ENCODE measurements at places on chromosomes 6 and 20.
A peak's percentile ranks its signal among the peaks of the same experiment; 100 is the strongest.

DNA sequence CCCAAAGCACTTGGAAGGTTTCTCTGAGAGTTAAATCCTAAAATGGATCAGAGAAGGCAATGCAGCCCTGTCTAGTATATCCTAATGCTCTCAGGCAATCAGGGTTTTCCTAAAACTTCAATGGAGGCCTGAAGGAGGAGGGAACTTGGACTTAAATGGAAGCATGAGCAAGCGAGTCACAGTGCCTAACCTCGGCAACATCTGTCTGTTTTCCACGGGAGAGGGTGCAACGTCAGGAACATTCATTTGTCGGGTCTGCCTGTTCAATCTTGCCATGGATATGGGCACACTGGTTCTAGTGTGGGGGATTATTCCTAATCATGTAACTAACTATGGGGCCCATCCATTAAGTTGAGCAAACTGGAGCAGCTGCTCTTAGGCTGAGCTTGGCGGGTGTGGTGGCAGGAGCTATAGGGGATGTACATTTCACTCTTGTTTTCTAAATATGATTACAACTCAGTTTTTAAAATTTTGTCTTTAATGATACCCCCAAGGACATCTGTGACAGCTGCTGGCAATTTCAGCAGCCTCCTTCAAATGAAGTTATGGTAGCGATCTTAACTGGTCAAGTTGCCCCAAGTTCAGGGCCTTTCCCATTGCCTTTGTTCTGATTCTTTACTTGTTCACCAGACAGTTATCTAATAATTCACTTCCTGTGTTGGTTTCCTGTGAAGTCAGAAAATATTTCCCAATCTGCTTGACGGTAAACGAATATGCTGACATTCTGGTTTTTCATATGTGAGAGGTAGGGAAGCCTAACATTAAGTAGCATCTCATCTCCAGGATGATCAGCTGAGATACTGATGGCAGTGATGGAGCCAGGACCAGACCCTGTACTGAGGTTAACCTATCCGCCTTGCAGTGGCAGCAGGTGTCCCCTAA, 21.6 kb downstream of the DSE start:
- DNase-seq: no peak

- DNase-seq: no peak
Measured at GRCh38 chr6:159056899-159057298, 12.1 kb upstream of the TAGAP start.

- DNase-seq: no peak
Measured at GRCh38 chr6:83431545-83432155, 799 bp upstream of the ME1 start.

DNA sequence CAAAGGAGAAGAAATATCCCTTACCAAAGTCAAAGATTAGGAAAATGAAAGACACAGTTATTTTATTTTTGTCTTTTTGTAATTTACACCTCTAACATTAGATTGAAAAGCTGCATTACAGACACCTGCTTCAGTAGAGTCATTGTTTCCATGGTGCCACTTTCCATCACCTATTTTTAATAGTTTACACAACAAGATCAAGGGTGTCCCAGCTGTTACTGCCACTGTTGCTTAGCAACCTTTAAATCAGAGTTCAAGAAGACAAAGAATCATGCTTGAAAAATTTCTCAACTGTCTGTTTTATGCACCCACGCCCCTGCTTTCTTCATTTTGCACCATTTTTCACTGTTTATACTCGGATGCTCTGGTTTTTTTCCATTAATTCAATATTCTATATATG, 668.2 kb upstream of the GJE1 start:
- DNase-seq: peak; percentile 69

- DNase-seq: no peak
Measured at GRCh38 chr6:137230547-137230946, 11.4 kb upstream of the IFNGR1 start.

GRCh38 chr20:40476461-40476860, 212.6 kb downstream of the MAFB start:
- DNase-seq: no peak

GRCh38 chr20:47561180-47561579, 59.5 kb downstream of the NCOA3 start:
- no peak for DNase-seq

- peak; percentile 3 for DNase-seq
Measured at GRCh38 chr6:31058128-31058894, 48.0 kb downstream of the MUC22 start.

DNA sequence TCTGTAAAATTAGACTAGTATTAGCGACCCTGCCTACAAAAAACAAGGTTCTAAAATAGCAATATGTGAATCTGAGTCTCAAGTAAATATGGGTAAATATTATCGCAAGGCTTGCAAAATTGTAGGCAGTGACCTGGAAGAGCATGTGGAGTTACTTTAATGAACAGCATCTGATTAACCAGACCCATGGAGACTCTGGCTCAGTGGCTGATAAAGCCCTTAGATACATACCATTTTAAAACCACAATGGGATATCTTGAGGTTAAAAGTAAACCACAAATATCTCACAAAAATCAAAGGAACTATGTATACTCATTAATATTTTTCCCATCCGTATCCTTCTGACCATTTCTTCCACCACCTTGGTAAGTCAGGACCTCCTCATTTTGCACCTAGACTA, 187.0 kb downstream of the MTFR2 start:
- DNase-seq: no peak

DNA sequence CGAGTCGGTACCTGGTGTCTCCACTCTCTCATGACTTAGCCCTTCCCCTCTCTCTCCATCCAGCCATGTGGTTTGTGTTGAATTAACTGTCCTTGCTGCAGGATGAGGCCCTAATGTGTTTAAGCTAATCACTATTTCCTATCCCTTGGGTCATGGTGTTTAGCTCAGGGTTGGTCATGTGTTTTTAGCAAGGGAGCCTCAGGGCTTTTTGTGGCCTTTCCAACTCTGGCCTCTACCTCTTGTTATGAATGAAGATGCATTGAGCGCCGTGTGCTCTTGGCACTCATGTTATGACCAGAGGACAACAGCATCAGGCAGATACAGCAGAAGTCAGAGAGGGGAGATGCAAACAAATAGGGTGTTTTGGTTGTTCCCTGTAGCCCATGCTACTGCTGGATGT, 674.2 kb upstream of the FLRT3 start:
- DNase-seq: no peak

GRCh38 chr6:143689852-143690251, 12.1 kb downstream of the PHACTR2 start:
- DNase-seq: no peak

DNA sequence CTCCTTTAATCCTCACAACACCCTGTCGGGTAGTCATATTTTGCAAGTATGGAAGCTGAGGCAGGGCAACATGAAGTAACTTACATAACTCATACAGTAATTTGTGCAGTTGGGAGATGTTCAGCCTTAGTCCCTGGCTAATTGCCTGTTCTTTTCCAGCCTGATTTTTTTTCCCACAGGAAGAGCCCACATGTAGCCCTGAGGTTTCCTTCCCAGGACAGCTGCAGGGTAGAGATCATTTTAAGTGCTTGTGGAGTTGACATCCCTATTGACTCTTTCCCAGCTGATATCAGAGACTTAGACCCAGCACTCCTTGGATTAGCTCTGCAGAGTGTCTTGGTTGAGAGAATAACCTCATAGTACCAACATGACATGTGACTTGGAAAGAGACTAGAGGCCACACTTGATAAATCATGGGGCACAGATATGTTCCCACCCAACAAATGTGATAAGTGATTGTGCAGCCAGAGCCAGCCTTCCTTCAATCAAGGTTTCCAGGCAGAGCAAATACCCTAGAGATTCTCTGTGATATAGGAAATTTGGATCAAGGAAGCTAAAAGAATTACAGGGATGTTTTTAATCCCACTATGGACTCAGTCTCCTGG, 5.0 kb upstream of the BTN2A1 start:
- DNase-seq: no peak

DNA sequence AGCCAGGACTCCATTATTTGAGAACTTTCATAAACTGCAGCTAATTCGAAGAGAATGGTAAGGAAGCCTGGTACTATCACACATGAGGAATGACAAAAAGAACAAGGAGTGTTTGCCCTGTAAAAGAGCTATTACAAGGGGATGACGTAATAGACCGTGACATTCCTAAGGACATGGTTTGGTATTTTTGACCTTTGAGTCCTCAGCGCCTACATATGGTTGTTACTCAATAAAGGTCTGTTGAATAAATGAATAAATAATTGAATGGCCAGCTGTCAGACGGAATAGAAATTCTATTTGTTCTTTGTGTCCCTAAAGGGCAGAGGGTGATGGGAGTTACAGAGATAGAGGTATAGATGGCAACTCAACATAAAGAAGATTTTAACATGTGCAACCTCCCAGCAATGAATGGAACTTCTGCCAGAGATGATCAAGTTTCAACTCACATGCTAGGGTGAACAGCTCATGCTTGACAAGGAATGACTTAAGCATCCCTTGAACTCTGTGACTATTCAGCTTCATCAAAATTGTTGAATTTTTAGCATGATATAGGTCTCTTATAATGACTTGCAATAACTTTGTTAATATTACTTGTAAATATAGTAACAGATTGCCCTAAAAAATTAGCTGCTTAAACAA, 115.4 kb downstream of the TENT5A start:
- DNase-seq: no peak

GRCh38 chr6:122198922-122199321, 200.5 kb upstream of the HSF2 start:
- DNase-seq: no peak

GRCh38 chr6:112431803-112432202, 84.7 kb downstream of the RFPL4B start:
- no peak for DNase-seq

DNA sequence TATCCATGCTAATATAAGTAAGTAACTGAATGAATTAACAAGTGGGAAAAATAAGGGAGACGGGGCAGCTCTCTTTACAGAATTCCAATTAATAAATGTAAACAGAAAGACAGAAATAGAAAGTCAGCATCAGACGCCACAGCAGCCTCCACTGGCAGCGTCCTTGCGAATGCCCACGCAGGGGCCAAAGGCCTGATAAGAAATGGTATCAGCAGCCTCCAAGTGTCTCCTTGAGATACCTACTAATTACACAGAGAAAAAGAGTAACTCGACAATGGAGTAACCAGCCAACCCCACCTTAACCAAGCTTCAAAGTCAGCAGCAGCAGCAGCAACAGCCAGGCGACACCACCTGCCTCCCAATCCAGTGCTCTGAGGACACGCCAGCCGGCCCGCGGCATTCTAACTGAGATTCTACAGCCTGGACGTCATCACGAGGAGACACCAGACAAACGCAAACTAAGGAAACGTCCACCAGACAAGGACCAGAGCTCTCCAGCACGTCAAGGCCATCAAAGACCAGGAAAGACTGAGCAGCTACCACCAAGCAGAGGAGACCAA, 78.8 kb downstream of the TAF4 start:
- DNase-seq: no peak

DNA sequence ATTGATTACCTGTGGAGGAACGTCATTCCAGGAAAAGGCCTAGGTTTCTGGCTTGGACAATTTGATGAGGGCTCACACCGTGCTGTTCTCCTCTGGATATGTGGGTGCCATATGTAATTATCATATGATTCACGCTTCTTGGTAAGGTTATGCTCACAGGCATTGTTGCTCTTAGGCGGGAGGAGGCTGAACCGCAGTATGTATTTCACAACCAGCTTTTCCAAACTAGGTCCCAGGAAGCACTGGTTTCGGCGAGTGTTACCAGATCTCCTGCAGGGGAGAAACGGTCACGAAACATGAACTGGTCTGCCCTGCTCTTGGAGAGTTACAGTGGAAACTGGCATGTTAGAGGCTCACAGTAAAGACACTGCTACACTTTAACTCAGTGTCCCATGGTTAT, 793 bp upstream of the FAM50B start:
- no peak for DNase-seq

GRCh38 chr6:93272896-93273295, 146.5 kb downstream of the EPHA7 start:
- no peak for DNase-seq

- no peak for DNase-seq
Measured at GRCh38 chr20:59318201-59318790, 17.9 kb downstream of the EDN3 start.

GRCh38 chr6:438634-439170, 47.1 kb downstream of the IRF4 start:
- no peak for DNase-seq

- no peak for DNase-seq
Measured at GRCh38 chr6:118277631-118278030, 270.5 kb upstream of the PLN start.

DNA sequence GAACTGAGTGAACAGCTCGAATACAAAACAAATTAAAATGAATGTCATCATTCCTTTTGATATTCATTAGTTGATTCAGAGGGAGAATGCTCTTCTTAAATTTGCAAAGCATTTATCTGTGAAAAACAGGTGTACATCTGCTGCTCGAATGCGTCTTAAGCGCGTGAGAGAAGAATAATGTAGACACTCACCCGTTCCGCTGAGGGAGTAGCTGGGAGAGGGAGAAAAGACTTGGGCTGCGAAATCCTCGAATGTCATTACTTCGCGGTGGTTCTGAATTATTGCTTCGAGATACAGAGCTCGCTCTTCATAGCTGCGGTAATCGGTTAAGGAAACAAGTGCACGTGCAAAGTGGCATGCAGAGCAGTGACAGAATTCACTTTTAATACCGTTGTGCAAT, 43.9 kb downstream of the INSM1 start:
- DNase-seq: no peak

- DNase-seq: no peak
Measured at GRCh38 chr20:60559462-60559861, 601.2 kb downstream of the CDH26 start.

Data from NCI-H446 treated with DMSO at 0.1 percent for 48 hours (cell line).